ENCODE measurements at places on chromosomes 5 and 9.

- no peak for DNase-seq
Measured at GRCh38 chr5:151178372-151178771, 20.8 kb upstream of the ANXA6 start.

DNA sequence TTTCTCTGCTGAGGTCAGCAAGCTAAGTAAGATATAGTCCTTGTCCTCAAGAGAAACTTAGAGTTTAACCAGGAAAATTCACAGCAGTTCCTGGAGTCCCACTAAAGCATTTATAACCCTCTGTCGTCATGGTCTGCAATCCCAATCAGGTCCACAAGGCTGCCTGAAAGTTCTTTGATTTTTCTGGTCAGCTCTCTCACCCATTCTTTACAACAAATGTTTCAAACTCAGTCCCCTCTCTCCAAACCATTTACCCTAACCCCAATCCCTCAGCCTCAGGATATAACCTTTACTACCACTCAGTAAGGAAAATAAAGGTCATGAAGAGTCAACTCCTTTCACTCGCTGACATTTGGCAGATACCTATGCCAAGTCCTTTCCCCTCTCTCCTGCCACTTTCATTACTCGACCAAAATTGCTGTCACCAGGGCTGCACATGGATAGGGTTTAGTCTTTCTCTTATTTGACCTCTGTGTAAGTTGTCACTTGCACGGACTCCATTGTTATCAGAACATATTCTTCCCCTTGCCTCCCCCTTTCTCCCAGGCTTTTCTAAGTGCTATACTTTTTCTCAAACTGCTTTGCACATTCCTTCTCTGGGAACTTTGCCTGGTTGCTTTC lies 936.6 kb downstream of the NR2F1-AS1 start:
- DNase-seq: no peak

GRCh38 chr5:141430332-141431113 lies at the start of gene PCDHGA12:
TSS of gene PCDHGA12 (plus strand) at chr5:141430507. CDS start at chr5:141430760, 253 bp downstream.
- no peak for DNase-seq

- DNase-seq: no peak
Measured at GRCh38 chr5:133238426-133239205, 186.8 kb downstream of the HSPA4 start.

- DNase-seq: no peak
Measured at GRCh38 chr5:33300209-33300742, 140.5 kb upstream of the TARS1 start.

DNA sequence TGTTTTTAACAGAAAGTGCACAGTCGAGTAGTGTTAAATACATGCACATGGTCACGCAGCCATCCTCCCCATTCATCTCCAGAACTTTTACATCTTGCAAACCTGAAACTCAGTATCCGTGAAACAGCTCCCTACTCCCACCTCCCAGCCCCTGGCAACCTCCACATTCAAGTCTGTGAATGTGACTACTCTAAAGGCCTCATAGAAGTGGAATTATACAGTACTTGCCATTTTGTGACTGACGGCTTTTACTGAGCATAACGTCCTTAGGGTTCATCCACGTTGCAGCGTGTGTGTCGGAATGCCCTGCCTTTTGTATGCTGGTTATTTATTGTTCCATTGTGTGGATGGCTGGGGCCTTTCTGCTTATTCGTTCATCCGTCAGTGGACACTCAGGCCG lies 35.8 kb downstream of the USP20 start:
- no peak for DNase-seq
